ENCODE measurements at places on chromosomes 12 and 14.

GRCh38 chr12:6547987-6548386, 7.9 kb downstream of the IFFO1 start:
- no peak for DNase-seq

DNA sequence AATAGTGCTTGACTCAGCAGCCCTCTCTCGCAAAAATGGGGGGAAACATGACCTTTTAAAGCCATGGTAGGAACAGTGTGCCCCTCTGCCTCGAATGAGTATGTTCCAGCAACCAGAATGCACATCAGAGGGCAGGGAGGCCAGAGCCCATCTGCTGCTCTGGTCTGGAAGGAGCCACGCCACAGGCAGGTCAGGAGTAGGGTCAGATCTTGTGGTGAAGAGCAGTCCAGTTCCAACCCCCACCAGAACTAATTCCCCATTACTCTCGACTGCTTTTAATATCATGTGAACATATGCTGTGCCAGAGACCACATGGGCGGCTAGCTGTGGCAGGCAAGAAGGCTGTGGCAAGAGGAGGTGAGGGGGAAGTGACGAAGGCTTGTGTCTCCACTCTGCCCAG, 34.6 kb upstream of the TMX1 start:
- DNase-seq = peak; percentile 15

GRCh38 chr12:127401005-127401404, 866.0 kb upstream of the TMEM132C start:
- no peak for DNase-seq

- DNase-seq = no peak
Measured at GRCh38 chr14:68696721-68697495, 96.0 kb downstream of the ZFP36L1 start.

DNA sequence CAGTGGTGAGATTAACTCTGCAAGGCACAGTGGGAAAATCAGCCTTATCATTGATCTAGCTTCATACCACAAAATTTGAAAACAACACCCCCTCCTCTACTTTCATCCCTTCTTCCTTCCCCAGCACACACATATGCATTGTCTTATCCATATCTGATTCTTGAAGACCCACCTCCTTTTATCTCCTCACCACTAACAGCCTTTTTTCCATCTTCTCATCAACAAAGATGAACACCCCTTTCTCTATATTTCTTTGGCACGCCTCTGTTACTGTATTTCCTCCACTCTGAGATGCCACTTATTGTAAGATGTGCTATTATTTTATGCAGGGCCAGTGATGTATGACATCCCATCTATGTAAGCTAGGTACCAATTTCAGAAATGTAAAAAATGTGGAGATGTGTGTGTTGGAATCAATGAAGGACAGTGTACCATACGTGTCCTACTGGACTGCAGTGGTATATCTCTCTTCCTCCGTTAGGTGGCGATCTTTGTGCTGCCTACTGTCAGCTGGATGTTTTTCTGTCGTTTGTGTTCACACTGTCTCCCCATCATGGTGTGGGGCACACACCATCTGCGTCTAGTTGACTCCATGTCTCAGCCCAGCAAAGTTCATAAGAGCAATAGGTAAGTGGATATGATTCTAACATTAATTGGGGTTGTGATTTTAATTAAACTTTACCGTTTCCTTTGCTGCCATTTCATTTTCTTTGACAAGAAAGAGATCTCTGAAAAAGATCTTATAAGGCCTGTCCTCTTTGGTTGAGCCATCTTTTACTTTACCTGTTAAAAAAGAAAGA, 24.0 kb downstream of the CCDC38 start:
- DNase-seq = peak; percentile 51

DNA sequence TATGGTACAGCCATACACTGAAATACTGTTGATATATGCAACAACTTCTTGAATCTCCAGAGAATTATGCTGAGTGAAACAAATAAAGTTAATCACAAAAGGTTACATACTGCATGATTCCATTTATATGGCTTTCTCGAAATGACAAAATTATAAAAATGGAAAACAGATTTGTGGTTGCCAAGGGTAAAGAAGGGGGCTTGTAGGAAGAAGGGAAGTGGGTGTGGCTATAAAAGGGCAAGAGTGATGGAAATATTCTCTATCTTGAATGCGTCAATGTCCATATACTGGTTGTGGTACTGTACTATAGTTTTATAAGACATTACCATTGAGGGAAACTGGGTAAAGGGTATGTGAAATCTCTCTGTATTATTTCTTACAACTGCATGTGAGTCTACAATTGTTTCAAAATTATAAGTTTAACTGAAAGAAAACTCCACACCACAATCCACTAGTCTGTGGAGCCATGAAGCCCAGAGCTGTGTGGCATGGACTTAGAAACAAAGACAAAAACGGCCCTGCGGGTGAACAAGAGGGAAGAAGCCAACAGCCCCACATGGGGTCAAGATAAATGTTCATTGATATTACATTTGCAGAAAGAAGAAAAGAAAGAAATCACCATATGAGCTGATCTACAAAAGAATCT, 18.3 kb upstream of the TSPAN11 start:
- DNase-seq = no peak

- no peak for DNase-seq
Measured at GRCh38 chr12:1234073-1234472, 243.1 kb downstream of the ERC1 start.

DNA sequence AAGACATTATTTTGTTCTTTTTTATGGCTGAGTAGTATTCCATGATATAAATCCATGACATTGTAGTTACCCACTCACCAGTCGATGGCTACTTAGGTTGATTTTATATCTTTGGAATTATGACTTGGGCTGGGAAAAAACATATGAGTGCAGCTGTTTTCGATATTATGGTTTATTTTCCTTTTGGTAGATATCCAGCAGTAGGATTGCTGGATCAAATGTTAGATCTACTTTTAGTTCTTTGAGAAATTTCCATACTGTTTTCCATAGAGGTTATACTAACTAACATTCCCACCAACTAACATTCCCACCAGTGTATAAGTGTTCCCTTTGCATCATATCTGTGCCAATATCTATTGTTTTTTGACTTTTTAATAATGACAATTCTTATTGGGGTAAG, 29.9 kb upstream of the PTPRR start:
- DNase-seq = no peak

DNA sequence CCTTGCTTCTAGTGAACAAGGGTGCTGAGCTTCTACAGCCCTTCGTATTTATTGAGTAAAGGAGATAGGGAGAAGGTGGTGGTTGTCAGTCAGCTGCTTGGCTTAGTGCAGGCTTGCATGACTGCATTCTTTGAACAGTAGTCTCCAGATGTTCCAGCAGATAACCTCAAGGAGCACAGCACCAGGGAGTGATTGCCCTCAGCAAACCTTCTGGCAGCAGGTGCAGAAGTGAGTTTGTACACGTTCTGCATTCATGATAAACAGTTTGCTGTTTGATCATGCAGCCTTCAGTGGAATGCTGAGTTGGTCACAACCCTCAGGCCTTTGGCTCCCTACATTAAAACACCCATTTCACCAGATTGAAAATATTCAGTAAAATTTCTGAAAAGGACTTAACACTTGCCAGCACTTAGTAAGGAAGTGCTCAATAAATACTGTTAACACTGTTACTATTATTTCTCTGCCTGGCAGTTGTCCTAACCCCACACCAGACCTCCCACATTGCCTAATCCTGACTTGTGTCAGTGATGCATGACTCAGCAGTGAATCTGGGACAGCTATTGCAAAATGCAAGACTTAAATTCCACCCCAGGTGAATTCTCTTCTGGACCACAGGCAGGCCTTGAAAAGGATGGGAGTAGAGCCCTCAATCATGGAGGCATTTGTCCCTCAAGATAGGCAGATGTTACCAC, 18.9 kb upstream of the CARMIL3 start:
- DNase-seq = peak; percentile 42

DNA sequence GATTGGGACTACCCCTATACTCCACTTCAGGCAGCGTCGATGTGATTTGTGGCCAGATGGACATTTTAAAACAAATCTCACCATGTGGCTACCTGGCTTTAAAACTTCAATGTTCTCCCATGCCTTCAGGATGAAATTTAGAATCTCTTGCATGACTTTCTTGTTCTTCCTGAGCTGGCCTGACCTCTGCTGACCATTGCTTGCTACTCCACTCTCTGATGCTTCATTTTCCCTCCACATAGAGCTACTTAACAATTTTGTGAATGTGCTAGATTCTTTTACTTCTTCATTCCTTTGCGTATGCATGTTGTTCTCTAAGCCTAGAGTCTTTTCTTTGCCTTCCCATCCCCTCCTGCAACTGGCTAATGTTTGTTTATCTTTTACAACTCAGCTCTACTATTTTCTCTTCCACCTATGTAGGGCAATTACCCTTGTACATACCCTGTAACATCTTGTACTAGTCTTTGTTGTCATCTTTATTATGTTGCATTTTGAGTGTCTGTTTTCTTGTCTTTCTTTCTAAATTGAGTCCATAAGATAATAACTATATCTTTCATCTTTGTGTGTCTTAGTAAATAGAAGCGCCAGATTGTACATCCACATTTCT, 41.2 kb downstream of the YLPM1 start:
- peak; percentile 16 for DNase-seq

GRCh38 chr14:87139299-87139698, 853.7 kb downstream of the GALC start:
- no peak for DNase-seq

- DNase-seq = no peak
Measured at GRCh38 chr12:27537855-27538675, 14.1 kb downstream of the PPFIBP1 start.

GRCh38 chr12:123595729-123596128, 6.2 kb upstream of the DDX55 start:
- no peak for DNase-seq

- DNase-seq = no peak
Measured at GRCh38 chr14:101047326-101047725, 143.8 kb upstream of the RTL1 start.

DNA sequence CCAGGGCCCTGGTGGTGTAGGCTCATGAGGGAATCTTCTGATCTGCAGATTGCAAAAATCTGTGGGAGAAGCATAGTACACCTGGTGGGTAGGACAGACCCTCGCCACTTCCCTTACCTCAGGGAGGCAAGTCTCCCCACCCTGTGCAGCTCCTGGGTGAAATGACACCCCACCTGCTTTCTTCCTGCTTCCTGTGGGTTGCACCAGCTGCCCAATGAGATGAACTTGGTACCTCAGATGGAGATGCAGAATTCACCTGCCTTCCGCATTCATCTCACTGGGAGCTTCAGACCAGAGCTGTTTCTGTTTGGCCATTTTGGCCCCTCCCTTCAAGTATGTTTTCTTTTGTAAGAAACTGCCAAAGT, 4.7 kb downstream of the CLEC2D start:
- peak; percentile 79 for DNase-seq

DNA sequence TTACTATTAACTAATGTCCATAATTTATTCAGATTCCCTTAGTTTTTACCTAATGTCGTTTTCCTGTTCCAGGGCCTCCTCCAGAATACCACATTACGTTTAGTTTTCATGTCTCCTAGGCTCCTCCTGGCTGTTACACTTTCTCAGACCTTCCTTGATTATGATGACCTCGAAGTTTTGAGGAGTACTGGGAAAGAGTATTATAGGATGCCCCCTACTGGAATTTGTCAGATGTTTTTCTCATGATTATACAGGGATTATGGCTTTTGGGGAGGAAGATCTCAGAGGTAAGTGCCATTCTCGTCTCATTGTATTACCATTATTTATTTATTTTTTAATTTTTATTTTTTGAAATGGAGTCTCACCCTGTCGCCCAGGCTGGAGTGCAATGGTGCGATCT, 17.7 kb upstream of the C1S start:
- peak; percentile 32 for DNase-seq

- DNase-seq = no peak
Measured at GRCh38 chr12:29521951-29522350, 24.5 kb upstream of the OVCH1 start.

DNA sequence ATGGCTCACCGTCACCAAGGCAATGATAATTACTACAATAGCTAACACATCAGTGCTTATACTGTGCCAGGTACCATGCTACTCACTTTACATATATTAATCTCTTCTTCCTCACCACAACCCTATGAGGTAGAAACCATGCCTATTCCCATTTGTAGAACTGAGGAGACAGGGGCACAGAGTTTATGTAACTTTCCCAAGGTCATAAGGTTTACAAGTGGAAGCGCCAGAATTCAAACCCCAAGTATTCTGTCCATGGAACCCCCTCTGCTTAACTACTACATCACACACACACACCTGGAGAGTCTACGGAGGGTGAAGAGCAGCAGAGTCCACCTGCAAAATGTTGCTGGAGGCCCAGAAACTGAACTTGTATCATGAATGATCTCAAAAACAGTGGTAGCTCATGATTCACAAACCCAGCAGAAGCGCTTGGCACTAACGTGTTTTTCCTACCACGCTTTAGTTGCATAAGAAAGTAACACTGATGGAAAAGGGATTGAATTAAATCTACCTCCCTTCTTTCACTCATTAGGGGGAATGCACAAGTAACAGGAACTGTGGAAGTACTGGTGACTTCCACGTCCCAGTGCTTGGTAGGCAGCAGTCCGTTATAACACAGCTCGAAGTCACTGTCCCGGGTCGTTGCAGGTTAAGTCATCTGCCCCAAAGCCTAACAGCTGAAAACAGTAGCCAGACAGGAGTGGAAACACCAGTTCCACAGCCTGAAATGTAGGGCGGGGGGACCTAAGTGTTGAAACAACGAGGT, 2.0 kb downstream of the ITPR2 start:
- DNase-seq = no peak

GRCh38 chr14:23013054-23013748, 3.3 kb upstream of the C14orf93 start:
- no peak for DNase-seq

GRCh38 chr12:98064501-98064900, 450.9 kb upstream of the TMPO start:
- DNase-seq = no peak

- DNase-seq = no peak
Measured at GRCh38 chr12:32252199-32253073, 145.8 kb downstream of the BICD1 start.

DNA sequence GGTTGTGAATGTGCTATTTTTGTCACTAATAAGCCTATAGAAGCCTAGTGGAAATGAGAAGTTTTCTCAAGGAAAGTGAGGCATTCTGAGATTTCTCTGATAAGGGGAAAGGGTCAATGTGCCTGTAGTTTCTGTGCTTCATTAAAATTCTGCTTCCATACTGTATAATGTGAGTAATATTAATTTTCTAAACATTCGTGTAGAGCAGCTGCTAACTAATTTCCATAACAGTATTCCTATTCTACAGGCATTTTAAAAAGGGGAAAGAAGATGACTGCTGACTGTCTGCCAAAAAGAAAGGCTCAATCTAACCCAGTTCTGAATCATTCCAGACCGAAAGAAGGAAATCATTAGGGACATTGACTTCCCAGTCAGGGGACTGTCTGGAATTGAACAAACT, 293.3 kb upstream of the TMPO start:
- no peak for DNase-seq

DNA sequence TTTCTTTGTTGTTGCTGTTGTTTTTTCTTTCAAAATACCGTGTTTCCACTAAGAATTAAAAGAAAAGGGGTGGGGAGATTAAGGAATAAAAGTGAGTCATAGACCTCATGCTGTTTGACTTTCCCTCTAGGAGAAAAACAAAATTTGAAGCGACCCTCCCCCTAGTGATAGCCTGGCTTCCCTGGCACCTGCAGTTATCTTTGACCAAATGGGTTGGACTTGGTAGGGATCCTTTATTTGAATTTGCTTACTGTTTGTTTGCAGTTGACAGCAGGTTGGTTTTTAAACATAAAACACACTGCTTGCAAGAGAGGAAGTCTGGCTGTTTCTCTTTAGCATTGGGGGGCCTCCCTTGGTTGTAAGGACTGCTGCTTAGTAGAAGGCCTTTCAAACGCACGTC, 14.0 kb downstream of the OTX2 start:
- no peak for DNase-seq
